Left hindlimb (tissue), 1 donor: ENCODE measurements at places on chromosomes 2 and 18.

DNA sequence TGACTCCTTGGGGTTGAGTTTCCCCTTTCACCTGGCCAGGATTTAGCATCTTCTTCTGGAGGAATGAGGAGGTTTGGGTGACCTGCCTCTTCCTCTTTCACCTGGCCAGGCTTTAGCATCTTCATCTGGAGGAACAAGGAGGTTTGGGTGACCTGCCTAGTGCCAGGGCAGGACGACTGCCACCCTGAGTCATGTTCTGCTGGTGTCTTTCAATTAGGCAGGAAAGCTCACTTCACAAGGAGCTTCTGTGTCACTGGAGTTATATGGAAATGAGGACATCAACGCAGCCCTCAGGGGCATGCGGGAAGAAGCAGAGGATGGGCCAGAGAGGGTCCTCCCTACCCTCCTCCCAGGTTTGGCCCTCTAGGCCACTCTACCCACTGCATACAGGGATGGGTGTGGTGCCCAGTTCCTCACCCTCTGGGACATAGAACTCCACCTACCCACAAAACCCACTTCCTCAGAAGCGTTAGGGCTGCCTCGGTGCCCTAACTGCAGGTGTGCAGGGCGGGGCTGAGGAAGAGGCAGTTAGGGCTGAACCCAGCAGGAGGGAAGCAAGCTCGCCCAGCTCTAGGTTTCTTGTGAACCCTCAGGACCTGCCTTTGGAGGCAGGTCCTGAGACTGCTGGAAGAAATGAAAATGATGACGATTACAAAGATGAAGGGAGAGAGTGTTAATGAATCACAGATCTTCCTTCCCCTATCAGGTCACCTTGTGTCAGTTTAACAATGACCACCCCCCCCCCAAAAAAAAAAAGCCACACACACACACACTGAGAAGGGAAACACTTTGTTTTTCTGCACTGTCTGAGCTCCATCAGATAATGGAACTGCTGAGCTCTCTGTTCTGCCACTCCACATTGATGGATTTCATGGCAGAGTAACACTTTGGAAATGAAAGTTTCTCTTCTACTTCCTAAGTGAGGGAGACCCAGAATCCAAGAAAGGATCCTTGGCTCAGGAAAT, 71.0 kb downstream of the ARL4C start:
- no peak for DNase-seq

- no peak for DNase-seq
Measured at GRCh38 chr2:127950264-127950663, 64.5 kb upstream of the AMMECR1L start.

- no peak for DNase-seq
Measured at GRCh38 chr18:63850020-63850419, 37.5 kb upstream of the SERPINB2 start.

- DNase-seq, result no peak
Measured at GRCh38 chr2:9715238-9715637, 84.4 kb upstream of the YWHAQ start.

- DNase-seq, result no peak
Measured at GRCh38 chr18:31878358-31878757, 64.6 kb downstream of the TRAPPC8 start.
